Muscle of leg (tissue), 16 donors: ENCODE measurements at places on chromosomes 5 and 9. TPM values are rescaled to one million over a fixed set of nuclear protein-coding genes. Genes with fewer than 3 reads are reported as not detected.

The BTNL8 gene
- total RNA-seq = 0.09 TPM

The LHFPL2 gene
- 61.3 TPM for total RNA-seq

The FRMD3 gene
- 34.1 TPM for total RNA-seq

The BSPRY gene
- total RNA-seq = 0.22 TPM
